Germinal center (tissue), 1 donor: ENCODE measurements at places on chromosomes 12 and 14.

GRCh38 chr12:103929046-103929783 lies 995 bp upstream of the HSP90B1 start:
- DNase-seq, result peak; percentile 72

GRCh38 chr14:45728434-45729225 lies 475.6 kb upstream of the MIS18BP1 start:
- DNase-seq, result no peak

DNA sequence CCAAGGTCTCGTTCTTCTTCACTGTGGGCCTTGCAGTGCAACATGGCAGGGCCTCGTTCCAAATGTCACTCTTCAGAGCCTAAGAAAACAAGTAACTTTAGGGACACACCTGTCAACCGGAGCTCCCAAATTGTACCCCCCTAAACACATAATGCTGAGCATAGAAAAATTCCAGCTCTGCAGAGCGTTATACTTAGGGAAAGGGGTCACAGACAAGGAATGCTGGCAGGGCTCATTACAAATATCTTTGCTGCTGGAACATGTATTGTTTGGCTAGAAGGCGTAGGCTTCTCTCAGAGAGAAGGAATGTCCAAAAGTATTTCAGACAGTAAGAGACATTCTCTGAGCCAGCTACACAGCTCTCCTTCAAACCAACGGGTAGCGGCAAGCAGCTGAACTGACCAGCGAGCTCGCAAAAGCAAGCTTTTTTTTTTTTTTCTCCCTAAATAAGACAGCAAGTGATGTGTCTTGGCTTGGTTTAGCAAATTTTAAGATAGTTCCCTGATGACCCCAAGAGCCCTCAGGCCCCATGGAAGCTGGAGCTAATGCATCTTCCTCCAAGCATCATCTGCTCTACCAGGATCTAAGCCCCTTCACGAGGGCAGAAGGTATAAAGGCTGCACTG lies 24.5 kb downstream of the SSH1 start:
- no peak for DNase-seq

DNA sequence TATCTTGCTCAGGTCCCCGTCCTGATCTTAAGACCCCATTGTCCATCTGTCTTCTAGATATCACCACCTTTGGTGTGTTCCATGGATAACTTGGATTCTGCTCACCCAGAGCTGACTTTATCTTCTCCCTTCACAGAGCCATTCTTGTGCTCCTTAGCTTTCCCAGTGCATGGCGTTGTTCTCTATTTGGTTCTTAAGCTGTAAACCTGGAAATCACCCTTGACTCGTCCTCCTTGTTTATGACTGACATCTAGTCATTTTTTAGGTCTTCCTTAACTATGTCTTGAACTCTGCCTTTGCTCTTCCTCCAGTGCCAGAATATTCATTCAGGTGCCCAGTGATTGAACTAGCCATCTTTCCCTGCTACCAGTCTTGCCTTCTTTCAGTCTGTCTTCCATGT lies 11.7 kb downstream of the STK38L start:
- DNase-seq, result no peak

DNA sequence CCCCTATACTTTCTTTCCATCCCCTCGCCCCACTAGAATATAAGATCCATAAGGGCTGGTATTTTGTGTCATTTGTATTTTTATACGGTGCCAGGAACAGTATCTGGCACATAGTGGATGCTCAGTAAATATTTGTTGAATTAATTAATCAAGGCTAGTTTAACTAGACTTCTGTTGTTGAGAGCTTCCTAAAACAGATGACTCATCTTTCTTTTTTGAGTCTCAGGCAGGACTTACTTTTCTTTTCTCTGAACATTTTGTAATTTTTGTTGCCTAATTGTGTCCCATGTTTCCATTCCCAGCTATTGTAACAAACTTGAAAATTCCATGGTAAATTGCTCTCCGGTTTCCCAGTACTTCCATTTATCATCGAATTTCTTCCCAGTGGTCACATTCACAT lies 16.7 kb downstream of the STK38L start:
- no peak for DNase-seq

DNA sequence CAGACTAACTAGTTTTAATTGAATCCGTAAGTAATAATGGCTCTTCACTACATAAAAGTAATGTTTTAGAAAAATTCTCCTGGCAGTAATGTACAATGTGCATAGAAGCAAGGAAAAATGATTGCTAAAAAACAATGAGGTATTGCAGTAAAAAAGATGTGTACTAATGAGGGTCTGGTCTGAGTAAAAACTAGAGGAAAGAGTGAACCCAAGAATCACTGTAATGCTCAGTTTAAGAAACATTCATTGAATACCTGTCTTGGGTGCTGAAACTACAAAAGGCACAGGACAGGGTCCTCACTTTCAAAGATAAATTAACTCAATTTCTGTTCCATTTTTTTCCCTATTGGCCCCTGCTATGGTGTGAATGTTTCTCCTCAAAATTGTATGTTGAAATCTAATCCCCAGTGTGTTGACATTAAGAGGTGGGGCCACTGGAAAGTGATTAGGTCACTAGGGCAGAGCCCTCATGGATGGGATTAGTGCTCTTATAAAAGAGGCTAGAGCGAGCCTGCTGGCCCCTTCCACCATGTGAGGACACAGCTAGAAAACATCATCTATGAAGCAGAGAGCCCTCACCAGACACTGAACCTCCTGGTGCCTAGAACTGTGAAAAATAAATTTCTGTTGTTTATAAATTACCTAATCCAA lies 51.6 kb downstream of the RPS6KA5 start:
- DNase-seq, result no peak

DNA sequence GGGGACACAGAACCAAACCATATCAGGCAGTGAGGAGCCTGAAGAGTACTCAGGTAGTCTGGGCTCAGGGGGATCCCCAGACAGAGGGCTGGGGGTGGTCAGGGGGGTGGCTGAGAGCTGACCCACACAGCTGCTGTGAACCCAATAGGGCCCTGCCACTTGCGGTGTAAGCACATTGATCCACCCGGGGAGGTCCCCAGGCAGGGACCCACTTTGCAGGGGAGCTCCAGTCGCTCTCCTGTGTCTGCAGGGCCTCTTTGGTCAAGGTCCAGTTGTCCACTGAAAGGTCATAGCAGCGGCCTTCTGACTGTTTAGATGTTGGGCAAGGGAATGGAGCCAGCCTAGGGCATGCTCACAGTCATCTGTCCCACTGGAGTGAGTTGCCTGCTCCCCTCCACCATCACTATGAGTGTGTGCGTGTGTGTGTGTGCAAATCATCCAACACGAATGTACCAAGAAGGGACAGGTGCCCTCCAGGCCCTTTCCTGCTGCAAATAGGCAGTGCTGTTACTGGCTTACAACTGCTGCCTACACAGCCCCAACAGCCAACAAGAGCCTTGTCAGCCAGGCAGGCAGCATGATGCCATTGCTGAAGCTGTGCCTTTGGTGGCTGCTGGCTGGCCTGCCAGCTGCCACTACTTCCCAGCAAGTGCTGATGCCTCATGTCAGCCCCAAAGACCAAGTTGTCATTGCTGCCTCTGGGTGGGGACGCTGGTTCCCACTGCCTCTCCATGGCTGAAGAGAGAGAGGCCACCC lies 71.3 kb downstream of the TSPAN11 start:
- no peak for DNase-seq

DNA sequence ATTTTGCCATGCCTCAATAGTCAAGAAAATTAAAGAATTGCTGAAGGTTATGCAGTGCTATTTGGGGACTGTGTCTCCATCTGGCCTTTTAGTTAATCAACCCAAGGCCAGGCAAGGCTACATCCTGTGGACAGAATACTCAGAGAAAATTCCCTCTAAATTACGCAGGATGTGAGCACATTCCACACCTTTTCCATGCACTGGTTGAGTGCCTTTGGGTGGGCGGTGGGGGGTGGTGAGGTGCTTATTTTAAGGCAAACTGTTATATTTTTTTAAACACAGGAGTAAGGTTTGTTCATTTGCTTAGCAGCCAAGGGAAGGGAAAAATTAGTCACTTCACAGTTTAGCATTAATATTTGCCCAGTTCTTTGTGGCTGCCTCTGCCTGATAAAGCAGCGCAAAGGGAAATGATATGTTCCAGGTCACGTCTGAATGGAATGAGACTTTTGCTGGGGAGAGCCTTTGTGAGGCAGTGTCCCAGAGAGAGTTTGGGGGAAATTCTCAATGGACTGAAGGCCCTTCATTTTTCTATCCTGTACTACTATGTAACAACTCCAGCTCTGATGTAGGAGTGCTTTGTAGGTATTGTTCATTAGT lies 17.2 kb upstream of the KCNA5 start:
- DNase-seq, result no peak

DNA sequence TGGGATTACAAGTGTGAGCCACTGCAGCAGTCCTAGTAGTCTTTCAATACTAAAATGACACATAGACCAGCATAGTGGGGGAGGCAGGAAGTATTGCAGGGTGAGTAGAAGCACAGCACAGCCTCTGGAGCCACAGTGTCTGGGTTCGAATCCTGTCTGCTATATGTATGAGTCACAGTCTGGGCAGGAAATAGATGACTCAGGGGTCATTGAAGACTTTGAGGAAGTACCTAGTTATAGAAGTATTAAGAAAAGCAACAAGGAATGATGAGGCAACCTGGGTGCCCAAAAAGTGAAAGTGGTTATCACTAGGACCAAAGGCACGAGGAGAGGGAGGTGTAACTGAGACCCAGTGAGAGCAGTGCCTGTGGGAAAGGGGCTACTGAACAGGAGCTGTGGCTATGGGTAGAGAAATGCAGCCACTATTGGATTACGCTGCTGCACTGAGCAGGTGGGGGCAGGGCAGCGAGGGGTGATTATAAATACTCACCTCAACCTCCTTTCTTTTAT lies 124.0 kb downstream of the PDE3A start:
- DNase-seq, result no peak

GRCh38 chr12:121427556-121428050 lies 27.7 kb downstream of the RNF34 start:
- DNase-seq, result no peak

- DNase-seq, result no peak
Observed at GRCh38 chr14:99593971-99594841, 9.8 kb downstream of the CCDC85C start.

DNA sequence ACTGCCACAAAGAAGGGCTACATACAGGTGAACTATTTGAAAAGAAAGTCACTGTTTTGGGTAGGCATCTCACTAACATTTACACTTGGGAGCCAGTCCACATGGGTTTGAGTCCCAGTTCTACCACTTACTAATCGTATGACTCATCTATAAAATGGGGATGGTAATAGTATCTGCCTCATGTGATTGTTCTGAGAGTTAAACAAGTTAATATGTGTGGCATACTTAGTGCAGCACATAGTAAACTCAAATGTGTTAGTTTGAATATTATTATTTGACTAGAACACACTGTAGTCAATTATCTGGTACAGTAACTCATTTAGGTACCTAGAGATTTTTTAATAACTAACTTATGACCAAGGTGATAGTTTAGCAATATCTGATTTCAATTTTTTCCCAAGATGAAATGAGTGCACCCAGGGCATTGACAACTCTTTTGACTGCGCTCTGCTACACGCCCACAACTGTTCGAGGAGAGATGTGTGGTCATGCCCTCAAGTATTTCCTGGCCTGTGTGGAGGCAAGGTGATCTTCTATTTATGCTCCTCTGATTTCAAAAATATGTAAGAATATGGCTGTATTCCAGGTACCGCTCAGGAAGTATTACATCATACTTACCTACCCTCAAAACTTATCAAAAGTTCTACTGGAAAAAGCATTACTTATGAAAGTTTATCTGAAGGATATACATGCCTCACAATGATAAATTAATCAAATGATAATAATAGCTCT lies 210.6 kb upstream of the EGLN3 start:
- no peak for DNase-seq

DNA sequence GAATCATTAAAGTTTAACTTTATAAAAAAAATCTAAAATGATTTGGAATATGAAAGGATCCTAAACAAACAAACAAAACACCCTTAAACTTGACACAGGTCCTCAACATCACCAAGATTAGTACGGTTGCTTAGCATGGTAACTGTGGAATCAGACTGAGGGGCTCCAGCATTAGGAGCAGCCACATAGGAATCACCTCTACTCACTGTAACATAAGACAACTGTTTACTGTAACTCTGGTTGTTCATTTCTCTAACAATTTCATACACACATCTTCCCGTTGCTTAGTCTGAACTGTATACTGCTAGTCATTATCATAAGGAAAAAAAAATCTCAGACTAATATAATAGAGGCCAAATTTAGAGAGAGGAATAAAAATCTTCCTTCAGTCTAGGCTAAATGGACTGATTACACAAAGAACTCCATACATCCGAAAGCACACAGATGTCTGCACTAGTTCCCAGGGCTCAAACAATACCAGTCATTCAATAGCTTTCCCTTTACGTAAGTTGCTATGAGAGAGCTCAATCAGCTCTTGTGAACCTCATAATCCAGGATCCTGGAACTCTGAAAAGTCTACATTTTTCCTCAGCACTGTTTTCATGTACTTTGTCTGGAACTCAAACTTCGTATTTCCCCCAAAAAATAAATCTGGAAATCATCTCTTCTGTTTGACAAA lies 26.0 kb downstream of the LRP6 start:
- no peak for DNase-seq

- DNase-seq, result no peak
Observed at GRCh38 chr12:50569876-50570275, 65.1 kb downstream of the DIP2B start.

- DNase-seq, result no peak
Observed at GRCh38 chr12:109165599-109165998, 49.2 kb downstream of the ACACB start.
